AG09309 (cell line): ENCODE measurements at places on chromosomes 13 and 19.

- DNase-seq: no peak
Measured at GRCh38 chr13:22316494-22317025, 645.7 kb downstream of the FGF9 start.

DNA sequence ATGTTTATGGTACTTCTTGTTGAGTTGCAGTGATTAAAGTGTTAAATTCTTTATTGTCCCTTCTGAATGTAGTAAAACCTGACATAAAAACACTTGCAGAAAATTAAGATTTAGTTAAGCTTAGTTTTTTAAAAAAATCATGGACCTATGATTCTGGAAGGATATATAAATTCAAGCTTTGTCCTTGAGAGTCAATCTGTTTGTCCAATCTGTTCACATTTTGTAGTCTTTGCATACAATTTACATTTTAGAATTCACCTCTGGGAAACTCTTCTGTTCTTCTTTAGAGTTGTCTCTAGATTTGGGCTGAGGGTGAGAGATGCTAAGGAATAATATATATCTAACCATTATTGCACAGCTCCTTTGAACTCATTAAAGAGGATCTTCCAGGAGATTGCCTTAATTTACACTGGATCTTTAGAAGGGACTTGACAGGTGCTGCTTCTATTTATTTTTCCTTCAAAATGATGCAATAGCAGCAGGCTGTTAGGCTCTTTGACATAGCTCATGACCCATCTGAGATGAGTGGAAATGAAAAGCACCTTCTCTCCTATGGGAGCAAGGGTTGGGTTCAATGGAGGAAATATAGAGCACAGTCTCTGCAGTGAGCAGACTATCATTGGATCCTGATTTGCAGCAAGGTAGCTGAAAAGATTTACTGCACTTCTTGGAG is 433.9 kb downstream of the GPC6 start:
- no peak for DNase-seq

DNA sequence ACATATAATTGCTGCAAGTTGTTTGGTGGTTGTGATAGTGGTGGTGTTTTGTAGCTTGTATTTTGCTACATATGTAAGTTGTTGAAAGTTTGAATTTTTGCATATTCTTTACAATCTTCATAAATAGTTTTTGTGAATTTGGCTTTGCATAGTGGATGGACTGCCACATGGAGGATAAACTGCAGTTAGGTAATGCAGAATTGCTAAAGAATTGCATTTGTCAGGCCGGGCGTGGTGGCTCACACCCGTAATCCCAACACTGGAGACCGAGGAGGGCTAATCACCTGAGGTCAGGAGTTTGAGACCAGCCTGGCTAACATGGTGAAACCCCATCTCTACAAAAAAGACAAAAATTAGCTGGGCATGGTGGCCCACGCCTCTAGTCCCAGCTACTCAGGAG is 111.9 kb downstream of the ZAR1L start:
- DNase-seq: no peak

- no peak for DNase-seq
Measured at GRCh38 chr13:46553886-46554858, 1.2 kb downstream of the LRCH1 start.

GRCh38 chr13:102869948-102870676 is 24.3 kb downstream of the ERCC5 start:
- no peak for DNase-seq

DNA sequence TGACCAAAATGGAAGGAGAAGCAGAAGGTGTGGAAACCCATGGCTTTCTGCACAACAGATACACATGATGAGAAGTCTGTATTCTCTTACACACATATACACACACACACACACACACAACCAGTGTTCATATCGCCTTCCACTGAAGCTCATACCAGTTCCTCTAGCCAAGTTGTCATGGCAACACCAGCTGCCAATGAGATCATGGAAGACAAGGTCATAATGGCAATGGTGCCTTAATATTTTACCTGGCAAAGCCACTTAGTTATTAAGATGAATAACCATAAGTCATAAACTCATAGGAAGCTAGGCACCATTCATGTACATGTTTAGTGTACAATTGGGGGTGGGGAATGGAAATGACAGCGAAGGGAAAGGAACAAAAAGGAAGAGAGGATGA is 2.6 kb upstream of the DHRS12 start:
- no peak for DNase-seq

- DNase-seq: peak; percentile 16
Measured at GRCh38 chr19:10852098-10852800, 4.0 kb downstream of the C19orf38 start.

- DNase-seq: no peak
Measured at GRCh38 chr19:45451131-45451849, 16.5 kb upstream of the FOSB start.

DNA sequence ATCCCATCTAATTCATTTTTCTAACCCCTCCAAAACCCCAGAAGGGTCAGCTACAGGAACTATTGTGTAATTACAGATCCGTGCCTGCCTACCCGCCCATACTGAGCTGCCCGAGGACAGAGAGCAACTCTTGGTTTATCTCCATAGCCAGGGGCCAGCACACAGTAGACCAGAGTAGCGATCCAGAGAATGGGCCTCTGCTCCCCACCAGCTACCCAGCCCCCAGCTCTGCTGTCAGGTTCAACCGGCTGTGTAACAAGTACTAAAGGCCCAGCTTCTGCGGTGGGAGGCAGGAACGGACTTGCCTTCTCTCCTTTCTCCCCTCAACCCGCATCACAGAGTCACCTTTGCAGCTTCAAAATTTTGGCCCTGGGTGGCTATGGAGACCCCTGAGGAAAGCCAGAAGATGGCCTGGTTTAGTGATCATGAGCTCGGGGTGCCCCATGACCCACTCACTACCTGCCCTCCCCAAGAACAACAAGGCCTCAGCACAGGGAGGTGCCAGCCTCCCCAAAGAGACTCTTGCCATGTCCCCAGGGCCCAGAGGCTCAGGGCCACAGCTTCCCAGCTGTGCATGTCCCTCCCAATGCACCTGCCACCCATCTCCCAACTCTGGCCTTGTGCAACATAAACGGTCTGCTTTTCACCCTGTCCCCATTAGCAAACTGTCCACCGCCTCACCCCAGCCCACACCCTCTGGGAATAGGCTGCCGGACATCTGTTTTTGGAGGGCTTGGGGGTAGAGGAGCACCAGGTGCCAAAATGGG is 5.7 kb downstream of the CALM3 start:
- DNase-seq: no peak

DNA sequence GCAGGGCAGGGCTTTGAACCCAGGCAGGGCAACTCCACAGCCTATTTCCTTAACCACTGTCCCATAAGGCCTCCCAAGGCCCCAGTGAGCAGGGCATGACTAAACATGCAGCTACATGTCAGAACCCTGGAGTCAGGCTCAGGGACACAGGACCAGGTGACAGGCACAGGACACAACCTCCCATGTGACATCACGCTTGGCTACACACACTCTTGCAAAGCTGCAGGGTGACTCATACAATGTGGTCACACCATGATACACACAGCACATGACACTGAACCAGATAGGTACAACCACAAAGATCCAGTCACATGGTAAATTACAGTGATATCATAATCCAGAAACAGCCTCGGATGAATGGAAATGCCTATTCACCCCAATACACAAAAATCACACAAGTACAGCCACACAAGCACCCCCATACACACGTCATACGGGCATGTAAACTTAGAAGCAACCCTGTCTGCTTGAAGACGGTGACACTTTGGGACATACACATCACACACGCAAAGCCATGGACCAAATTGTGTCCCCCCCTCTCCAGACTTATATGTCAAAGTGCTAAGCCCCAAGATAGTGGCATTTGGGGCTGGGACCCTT is 14.5 kb downstream of the KLK4 start:
- no peak for DNase-seq
